KG1 (cell line): ENCODE measurements at places on chromosomes 6 and 20.

DNA sequence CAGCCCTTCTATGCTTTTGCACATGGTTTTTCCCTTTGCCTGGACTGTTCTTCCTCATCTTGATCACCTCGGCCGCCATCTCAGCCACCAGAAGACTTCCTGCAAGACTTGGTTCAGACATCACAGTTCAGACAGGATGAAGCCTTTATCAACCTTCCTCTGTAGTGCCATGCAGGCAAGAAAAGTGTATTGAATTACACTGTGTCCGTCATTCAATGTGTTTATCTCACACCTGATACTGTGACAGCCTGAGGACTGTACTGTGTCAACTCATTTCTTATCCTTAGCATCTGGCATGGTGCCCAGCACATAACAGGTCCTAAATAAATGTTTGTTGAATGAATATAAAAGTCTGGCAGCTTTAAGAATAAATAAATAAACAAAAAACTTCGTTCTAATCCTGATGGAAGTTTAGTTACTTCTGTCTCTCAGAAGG, 133.3 kb upstream of the MAN1A1 start:
- DNase-seq = no peak

DNA sequence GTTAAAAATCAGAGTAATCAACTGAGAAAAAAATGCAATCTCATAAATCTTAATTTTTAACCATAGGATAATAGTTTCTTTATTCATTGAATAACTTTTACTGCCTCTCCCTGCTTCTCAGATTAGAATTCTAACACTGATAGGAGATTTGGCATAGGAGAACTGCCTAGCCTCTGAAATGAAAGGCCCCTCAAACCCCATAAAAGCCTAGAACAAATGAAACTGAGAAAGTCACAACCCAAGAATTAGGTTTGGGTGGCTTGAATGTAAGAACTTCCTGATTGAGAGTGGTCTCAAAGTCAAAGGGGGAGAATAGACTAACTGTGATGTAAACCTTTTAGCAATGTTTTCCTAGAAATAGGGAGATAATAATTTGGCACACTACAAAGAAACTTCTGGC, 52.2 kb downstream of the SAMD5 start:
- no peak for DNase-seq

DNA sequence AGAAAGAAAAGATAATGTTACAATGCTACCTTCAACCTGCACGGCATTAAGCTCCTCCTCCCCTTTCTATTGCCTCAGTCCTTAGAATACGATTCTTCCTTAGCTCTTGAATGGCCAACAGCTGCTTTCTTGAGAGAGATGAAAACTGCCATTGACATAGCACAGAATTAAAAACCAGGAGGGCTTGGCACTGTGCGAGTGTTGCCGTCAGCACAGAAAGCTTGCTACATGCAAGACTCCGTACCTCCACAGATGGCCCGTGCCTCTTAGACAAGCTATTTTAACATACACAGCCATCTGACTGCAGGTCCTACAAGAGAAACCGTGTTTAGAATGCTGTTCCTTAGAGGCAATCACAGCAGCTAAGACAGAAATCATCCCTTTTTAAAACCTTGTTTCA, 51.7 kb downstream of the ALDH5A1 start:
- no peak for DNase-seq

DNA sequence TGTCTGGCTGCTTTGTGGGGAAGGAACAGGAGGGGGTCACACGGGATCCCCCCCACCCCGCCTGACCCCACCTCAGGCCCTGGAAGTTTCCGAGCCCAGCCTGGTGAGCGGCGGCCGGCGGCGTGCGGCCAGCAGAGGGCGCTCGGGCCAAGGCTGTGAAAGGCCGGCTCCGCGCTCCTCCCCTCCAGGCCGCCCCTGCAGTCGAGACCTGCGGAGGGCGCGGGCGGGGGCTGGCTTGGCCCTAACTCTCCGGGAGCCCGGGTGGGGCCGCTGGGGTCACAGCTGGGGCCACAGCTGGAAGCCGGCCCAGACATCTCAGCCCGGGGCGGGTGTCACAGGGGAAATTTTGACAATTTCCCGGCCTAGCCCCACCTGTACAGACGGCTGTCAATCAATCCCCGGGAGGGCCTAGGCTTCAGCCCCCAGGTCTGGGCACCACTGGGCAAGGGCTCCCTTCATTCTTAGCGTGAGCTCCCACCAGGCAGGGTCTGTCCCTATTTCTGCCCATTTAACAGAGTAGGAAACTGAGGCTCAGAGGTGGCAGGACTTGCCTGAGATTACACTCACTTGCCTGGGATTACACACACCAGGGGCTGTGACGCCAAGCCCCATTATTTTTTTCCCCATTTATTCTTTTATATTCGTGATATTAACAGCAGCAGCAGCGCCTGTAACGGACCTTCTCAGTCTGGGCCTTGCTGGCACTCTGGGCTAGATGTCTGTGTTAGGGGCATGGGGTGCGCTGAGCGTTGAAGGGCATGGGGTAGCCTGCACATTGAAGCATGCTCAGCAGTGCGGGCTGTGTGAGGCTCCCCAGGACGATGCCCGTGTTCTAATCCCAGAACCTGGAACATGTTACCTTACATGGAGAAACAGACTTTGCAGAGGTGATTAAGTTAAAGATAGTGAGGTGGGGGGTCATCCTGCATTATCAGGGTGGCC, 23.0 kb downstream of the ZBP1 start:
- no peak for DNase-seq

- no peak for DNase-seq
These were observed 58.1 kb upstream of the SHLD1 start for GRCh38 chr20:5691918-5692618.

DNA sequence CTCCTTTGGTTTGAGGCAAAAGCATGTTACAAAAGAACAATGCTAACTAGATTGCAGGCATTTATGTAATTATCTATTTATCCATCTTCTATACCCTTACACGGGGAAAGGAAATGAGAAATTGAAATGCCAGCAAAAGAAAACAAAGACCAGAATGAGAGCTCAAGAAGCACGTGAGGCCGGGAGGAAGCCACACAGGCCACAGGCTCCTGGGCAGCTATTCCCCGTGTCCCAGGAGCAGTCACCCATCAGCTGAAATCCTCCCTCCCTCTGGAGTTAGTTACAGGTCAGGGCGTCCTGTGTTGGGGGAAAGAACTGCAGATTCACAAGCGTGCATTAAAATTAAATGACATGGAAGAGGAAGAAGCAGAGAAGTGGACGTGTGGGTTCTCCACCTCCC, 64.7 kb upstream of the RPS6KA2 start:
- DNase-seq = no peak

- no peak for DNase-seq
These were observed 17.1 kb upstream of the NTSR1 start for GRCh38 chr20:62691487-62691886.

DNA sequence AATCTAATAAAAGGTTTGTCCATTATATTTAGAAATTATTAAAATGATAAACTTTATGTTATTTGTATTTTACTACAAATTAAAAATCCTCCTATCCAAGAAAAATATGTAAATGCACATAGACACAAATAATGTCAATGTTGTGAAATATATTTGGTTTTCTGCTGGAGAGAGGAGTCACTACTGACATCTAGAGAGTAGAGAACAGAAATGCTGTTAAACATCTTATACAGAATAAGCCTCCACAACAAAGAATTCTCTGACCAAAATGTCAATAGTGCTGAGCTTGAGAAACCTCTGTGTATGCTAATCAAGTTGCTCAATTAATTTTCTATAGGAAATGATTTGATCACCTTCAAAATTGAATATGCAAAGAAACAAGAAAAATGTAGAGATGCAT, 12.4 kb downstream of the HTR1B start:
- DNase-seq = no peak

GRCh38 chr20:45685896-45686295, 15.9 kb upstream of the WFDC11 start:
- DNase-seq = no peak

DNA sequence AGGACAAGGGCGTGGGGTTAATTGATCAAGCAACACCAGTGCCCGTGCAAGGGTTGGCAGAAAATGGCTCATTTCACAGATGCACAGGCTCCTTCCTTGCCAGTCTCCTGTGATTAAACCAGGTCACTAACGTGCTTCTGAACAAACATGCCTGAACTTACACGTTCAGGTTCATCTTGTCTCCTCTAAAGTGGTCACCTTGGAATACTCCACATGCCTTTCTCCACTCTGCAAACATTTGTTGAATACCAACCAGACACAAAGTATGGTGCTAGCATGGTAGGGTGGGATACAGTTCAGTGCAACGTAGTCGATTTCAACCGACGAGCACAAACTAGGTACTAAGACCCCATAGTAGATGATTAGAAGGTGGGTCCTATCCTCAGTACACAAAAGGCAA, 72.6 kb upstream of the PTPRT start:
- no peak for DNase-seq

DNA sequence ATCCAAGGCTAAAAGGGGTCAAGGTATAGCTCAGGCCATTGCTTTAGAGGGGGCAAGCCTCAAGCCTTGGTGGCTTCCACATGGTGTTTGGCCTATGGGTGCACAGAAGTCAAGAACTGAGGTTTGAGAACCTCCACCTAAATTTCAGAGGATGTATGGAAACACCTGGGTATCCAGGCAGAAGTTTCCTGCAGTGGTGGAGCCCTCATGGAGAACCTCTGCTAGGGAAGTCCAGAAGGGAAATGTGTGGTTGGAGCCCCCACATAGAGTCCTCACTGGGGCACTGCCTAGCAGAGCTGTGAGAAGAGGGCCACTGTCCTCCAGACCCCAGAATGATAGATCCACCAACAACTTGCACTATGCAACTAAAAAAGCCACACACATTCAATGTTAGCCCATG, 678.7 kb upstream of the ADGRB3 start:
- DNase-seq = no peak

DNA sequence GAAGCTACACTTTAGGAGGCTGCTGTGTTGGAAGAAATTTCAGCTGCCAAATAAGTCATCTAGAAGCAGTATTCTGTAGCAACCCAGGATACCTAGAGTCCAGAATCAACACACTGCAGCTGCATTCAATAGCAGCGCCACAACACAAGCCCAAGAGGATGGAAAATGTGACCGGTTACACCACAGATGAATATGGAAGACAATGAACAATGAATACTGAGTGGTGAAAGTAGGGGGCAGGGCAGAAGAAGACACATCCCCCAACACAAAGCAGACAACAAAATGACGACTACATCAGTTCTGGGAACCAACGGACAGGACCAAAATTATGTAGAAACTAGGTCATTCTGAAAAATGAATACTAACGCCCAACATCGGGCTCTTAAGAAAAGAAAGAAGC, 38.2 kb downstream of the KIF6 start:
- DNase-seq = no peak

- DNase-seq = no peak
These were observed 415.6 kb downstream of the GJA1 start for GRCh38 chr6:121851056-121851455.

- DNase-seq = no peak
These were observed 198.1 kb downstream of the MYLK4 start for GRCh38 chr6:2552526-2553154.

DNA sequence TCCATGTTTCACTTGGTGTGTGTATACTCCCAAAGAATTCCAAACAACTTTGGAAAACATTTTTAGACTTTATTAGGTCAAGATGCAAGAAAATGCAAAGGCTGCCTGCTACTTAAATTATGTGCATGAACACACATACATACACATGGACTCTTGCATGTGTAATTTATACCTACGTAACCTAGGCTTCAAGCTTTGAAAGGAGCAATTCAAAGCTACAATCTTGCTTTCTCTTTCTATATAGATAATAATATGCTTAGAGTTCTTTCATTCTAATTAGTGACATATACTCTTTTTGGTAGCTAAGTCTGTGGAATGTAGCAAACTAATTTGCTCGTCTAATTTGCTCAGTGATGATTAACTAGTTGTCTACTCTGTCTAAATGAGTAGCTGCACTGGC, 146.5 kb downstream of the EPHA7 start:
- no peak for DNase-seq

DNA sequence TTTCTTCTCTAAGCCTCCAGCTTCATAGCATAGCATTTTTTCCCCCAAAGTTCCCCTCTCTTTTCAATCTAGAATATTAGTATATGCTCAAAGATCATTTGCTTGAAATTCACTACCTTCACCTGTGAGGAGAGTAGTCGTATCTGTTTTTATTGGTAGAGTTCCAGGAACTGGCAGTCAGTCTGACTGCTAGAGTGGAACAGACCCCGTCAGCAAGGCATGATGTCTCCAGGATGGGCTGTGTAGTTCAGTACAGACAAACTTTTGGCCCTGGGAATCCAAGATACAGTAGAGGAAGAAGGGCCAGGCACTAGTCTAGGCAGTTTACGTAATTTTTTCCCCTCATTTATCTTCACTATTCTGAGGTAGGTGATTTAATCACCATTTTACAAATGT, 29.1 kb downstream of the RALY start:
- no peak for DNase-seq

GRCh38 chr6:13617066-13617465, 1.9 kb downstream of the NOL7 start:
- no peak for DNase-seq

GRCh38 chr6:125002406-125002741, 40.1 kb downstream of the RNF217 start:
- DNase-seq = no peak

DNA sequence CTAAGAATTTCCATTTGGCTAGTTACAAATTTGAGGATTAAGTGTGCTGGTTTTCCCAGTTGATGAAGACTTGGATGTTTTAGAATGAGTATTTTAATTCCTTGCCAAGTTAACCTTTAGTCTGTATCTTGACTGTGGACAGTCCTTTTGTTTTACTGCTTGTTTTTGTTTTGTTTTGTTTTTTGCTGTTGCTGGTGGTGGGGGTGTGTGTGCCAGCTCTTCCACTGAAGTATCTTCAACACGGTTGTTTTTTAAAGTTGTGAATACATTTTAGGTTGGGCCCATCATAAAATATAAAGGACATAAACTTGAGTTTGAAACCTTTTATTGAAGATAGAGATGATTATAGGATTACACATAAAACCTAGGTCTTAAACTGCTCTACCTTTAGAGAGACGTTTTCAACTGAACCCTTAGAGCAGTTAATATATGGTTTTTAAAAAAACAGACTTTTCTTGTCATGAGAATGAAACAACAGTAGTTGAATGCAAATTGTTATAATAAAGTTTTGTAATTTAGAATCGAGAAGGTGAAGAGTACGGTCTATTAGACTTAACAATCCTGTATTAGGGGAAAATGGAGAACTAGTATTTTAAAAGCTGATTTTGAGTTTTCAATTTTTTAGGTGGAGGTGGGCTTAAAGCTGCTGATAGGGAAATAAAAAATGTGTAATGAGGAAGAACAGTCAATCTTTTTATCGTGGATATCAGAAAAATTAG, 4.0 kb downstream of the QKI start:
- DNase-seq = no peak

GRCh38 chr6:41426438-41426851, 91.0 kb downstream of the NCR2 start:
- no peak for DNase-seq

GRCh38 chr6:87716928-87717614, 15.0 kb upstream of the AKIRIN2 start:
- no peak for DNase-seq

GRCh38 chr6:132456700-132457143, 55.4 kb upstream of the MOXD1 start:
- peak; percentile 2 for DNase-seq

GRCh38 chr6:45850378-45851033, 165.2 kb downstream of the CLIC5 start:
- no peak for DNase-seq
